ENCODE measurements at places on chromosomes 12 and 14.

- DNase-seq = no peak
Measured at GRCh38 chr12:58138424-58138823, 197.1 kb downstream of the ATP23 start.

GRCh38 chr14:90682615-90683014 lies 133.6 kb downstream of the TTC7B start:
- no peak for DNase-seq

DNA sequence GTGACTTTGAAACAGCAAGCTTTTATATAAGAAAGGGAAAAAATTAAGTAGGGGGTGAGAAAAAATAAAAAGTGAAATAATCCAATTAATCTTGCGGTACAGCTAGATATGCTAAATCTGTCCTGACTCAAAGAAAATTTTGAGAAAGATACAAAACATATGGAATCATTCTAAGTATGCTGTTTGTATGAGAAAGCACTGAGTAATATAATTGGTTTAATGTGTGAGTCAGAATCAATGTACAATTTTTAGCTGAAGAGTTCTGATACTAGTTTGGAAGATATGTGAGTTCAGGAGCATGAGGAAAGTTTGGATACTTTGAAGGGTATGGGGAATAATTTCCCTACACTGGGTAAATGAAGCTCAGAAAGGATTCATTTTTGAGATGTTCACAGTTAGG lies 190.9 kb upstream of the RASSF8 start:
- no peak for DNase-seq

DNA sequence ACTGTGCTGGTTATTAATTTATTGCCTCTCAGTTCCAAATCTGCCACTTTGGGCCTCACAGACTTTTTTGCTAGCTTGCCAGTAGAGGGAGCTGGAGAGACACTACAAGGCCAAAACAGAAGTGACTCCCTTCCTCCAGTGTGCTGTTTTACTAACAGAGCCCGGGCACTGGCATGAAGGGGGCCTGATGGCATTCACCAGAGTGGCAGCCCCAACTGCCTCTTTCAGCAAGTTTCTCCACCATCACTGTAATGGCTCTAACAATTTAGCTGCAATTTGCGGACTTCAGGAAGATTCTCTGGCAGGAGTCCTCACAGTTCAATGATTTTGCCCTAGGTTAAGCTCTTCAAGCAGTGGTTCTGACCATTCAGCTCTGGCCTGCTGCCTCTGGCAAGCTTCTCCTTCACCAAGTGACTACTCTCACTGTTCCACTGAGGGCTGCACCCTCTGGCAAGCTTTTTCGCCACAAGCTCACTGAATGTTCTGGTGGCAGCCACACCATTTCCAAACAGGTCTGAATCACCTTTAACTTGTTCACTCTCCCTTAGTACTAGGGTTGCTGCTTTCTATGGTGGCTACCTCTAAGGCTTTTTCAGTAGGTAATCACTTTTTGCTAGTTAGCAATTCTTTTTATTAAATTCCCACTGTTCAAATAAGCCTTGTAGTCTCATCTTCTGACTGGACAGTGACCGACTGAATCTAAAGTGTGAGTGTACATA lies 104.9 kb downstream of the ZC3H14 start:
- peak; percentile 49 for DNase-seq

DNA sequence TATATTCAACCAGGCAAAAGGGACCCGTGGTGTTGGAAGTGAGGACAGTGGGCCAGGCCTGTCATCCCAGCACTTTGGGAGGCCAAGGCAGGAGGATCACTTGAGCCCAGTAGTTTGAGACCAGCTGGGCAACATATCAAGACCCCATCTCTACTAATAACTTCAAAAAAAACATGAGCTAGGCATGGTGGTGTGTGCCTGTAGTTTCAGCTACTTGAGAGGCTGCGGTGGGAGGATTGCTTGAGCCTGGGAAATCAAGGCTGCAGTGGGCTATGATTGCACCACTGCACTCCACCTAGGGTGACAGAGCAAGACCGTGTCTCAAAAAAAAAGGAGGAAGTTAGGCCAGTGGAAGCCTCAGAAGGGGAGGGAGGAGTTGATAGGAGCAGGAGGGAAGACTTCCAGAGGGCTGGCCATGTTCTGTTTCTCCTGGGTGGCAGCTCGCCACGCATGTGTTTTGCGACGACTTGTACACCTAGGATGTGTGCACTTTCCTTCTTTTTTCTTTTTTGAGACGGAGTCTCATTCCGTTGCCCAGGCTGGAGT lies 10.1 kb downstream of the SLC25A29 start:
- DNase-seq = no peak
